A549 treated with AZD2906 at 1 μM for 4 hours (cell line): ENCODE measurements at places on chromosomes 4 and X. TPM values are rescaled to one million over a fixed set of nuclear protein-coding genes. Genes with fewer than 3 reads are reported as not detected.

SHROOM2 gene
- total RNA-seq: 0.74 to 1.1 TPM (median 0.95 TPM) in 5 replicates

AREG gene
- 21.5 to 26.2 TPM (median 22.4 TPM) in 5 replicates for total RNA-seq

VEGFC gene
- 7.8 to 9.5 TPM (median 8.1 TPM) in 5 replicates for total RNA-seq

ELK1 gene
- total RNA-seq: 33.7 to 38.8 TPM (median 36.3 TPM) in 5 replicates

RAB39B gene
- total RNA-seq: 0.63 to 0.80 TPM (median 0.75 TPM) in 5 replicates

VAMP7 gene
- total RNA-seq: 27.2 to 35.4 TPM (median 28.2 TPM) in 5 replicates

AIMP1 gene
- total RNA-seq: 38.2 to 42.9 TPM (median 40.0 TPM) in 5 replicates

RGS12 gene
- total RNA-seq: 8.8 to 12.4 TPM (median 10.7 TPM) in 5 replicates

FHDC1 gene
- 0.88 to 1.1 TPM (median 0.95 TPM) in 5 replicates for total RNA-seq

DDX3X gene
- 159 to 356 TPM (median 191 TPM) in 5 replicates for total RNA-seq

LIN54 gene
- 5.5 to 7.2 TPM (median 6.6 TPM) in 5 replicates for total RNA-seq

XK gene
- 0.29 to 0.45 TPM (median 0.40 TPM) in 5 replicates for total RNA-seq

MAGEB17 gene
- not detected in 5 replicates for total RNA-seq

SLC25A6 gene
- 415 to 486 TPM (median 469 TPM) in 5 replicates for total RNA-seq

TMEM156 gene
- total RNA-seq: 16.6 to 22.5 TPM (median 20.0 TPM) in 5 replicates

RRAGB gene
- total RNA-seq: 10.6 to 14.8 TPM (median 13.3 TPM) in 5 replicates

CSAG3 gene
- total RNA-seq: not detected in 5 replicates

SSX2B gene
- total RNA-seq: not detected in 5 replicates

SCLT1 gene
- total RNA-seq: 4.6 to 7.0 TPM (median 5.4 TPM) in 5 replicates

TRIM75 gene
- total RNA-seq: not detected in 5 replicates

ZCCHC4 gene
- total RNA-seq: 3.6 to 4.9 TPM (median 4.1 TPM) in 5 replicates
